ENCODE measurements at places on chromosomes 12 and 14.

DNA sequence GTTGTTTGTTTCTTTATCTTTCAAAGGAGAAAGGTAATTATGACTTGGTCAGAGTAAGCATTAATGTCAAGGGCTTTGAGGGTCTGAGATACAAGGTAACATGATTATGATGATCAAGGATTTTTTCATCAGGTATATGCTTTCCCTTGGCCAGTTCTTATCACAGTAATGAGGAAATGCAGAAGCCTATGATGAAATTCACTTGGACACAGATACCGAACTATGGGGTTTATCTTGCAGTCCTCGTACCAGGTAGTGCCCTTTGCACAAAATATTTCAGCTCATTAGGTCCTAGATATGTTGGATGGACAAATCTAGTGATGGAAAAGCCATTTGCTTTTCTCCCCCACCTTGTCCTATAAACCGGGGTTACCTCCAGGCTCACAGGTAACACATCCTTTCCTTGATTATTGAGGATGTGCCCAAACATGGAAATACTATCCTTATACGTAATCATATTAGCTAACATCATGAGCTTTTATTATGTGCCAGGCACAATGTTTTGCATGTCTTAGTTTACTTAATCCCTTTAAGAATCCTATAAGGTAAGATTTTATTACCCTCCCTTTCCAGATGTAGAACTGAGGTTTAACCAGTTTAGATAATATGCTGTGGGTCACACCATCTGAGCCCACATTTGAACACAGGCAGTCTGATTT is 7.0 kb upstream of the RASSF3 start:
- no peak for DNase-seq

- DNase-seq, result no peak
Observed at GRCh38 chr14:105328070-105328677, 13.6 kb downstream of the PACS2 start.

DNA sequence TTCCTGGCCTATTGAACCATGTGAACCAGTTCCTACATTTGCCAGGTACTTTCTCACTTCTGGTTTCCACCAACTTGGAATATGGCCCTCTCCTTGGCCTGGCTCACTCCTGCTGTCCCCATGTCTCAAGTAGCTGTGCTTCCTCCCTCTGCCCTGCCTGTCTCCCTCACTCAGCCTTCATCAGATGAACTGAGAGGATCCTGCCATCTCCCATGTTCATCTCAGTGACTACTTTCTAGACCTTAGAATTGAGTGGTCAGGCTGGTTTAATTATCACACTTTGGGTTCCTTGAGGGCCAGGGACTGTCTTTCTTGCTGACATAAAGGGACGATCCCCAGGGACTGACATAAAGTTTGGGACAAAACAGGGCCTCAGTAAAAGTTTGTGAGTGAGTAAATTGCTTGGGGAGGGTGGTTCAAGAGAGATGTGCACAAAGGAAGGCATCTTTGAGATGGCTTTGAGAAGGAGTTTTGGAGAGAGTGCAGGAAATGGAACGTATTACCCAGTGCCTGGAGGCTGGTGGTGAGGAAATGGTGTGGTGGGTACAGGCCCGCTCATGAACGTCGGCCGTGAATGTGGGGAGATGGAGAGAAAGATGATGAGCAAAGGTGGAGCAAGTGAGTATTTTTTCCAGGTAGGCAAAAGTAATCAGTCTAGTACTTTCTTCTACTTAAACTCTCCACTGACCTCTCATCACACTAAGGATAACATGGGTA is 20.8 kb downstream of the DYRK2 start:
- DNase-seq, result no peak

- DNase-seq, result no peak
Observed at GRCh38 chr12:94879542-94879941, 124.0 kb downstream of the NDUFA12 start.

DNA sequence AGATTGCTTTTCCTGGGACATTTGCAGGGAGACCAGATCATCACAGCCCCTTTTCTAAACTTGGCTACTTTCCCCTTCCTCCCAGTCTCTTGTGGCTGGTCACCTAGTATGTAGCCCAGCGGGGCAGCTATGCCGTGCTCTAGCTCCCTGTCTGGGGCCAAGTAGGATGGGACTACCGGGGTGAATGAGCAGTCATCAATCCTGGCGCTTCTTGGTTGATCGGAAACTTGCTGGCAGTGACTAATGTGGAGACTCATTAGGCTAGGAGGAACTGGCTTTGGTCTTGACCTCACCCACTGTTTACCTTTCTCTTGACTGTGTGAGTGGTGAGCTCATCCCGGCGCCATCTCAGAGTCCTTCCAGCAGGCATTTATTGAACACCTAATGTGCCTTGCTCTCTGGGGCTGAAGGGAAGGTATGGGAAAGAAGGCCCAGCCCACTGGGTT is 15.9 kb downstream of the PLEKHG3 start:
- no peak for DNase-seq

DNA sequence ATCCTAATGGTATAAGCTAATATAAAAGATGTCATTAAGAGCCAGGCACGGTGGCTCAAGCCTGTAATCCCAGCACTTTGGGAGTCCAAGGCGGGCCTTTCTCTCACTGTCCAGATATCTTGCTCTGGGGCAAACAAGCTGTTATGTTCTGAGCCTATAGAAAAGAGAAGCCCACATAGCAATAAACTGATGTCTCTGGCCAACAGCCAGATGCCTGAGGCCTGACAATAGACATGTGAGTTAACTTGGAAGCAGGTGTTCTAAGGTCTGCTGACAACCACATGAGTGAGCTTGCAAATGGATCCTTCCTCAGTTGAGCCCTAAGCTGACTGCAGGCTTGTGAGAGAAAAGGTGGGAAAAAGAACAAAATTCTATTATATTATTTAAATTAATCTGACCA is 25.0 kb downstream of the YAF2 start:
- no peak for DNase-seq

DNA sequence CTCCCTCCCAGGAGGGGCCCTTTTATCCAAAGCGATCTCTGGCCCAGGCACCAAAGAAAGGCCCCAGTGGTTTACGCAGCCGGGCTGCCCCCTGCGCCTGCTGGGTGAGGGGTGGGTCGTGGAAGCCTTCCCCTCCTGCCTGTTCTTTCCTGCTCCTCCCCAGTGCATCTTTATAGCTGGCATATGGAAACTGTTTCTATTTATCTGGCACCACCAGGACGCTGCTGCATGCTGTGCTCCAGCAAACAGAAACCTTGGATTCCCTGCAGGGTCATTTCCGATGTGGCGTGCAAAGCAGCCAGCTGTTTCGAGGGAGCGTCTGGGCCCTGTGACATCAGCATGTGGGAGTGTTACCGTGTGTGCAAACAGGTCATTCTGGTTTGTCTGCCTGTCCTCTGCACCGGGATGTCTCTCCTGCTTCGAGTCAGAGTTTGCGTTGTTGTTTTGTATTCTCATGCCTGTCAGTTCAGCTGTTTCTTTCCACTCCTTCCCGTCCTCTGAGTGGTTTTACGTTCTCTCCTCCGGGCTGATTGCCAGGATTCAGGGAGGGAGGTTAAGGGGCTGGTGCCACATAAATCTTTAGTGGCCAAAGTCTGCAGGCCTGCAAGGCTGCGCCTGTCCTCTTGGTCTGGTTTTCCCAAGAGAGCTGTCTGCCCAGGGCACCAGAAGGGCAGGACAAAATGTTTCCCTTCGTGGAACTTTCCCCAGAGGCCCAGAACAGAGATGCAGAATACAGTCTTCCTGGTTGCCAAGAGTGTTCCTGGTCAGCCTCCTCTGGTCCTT is 24.6 kb downstream of the TPCN1 start:
- no peak for DNase-seq

DNA sequence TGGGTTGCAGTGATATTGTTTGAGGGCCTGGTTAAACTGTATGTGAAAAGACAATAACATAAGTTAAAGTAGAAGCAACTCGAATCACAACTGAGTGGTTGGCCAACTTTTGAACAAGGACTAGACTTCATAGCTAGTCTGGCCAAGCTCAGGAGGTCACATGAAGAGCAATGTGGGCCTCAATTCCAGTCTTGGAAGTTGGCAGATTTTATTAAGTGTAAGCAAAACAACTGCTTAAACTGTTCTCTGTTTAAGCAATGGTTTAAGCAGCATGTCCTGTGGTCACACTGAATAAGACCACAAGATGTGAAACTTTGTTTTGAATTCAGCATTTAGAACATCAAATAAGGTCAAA is 100.4 kb downstream of the TMTC3 start:
- no peak for DNase-seq

All from GM13976 (cell line).